ENCODE measurements at places on chromosomes 12 and 14.
A peak's percentile ranks its signal among the peaks of the same experiment; 100 is the strongest.

GRCh38 chr12:107247650-107248049 is 154.3 kb upstream of the CRY1 start:
- DNase-seq, result no peak

DNA sequence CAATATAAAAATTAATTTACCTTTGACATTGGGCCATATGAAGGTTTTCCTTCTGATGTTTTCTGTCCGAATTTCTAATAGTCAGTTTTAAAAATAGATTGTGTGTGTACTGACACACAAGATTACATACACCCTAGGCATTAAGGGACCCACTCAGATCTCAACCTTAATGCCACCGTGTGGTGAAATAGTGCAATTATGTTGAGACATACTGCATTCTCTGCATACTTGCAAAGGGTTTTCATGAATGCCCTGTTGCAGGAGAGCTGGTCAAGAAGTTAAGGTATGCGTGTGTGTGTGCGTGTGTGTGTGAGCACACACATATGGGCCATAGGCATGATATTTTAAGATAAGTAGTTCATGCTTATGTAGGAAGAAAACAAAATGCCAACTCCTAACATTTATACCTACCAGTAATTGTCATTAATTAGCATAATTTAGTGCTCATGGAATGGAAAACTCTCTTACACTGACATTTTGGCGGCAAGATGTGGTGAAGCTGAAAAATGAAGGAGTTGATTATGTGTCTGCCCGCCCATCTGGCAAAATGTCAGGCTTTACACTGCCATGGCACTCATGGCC is 58.8 kb downstream of the PIK3C2G start:
- DNase-seq, result peak; percentile 56

- DNase-seq, result peak; percentile 95
Observed at GRCh38 chr12:11500188-11500860, 105.0 kb upstream of the PRB2 start.

DNA sequence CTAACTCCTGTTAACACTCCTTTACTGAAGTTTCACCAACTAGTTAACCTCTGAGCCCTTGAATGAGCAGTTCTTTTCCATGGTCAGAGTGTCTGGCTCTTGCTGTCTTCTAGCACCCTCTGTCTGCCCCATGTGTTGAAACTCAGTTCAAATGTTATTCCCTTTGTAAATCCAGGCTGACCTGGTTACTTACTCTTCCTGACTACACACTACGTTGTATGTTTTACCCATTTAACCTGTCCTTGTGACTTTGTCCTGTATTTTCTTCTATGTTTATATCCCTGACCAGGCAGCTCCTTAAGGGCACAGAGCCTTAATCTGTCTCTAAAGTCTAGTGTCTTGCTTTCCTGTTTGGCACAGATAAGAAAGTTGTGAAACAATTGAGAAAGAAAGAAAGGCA is 389.0 kb upstream of the RPL10L start:
- DNase-seq, result peak; percentile 45

GRCh38 chr12:91460469-91460868 is 277.9 kb upstream of the DCN start:
- no peak for DNase-seq

DNA sequence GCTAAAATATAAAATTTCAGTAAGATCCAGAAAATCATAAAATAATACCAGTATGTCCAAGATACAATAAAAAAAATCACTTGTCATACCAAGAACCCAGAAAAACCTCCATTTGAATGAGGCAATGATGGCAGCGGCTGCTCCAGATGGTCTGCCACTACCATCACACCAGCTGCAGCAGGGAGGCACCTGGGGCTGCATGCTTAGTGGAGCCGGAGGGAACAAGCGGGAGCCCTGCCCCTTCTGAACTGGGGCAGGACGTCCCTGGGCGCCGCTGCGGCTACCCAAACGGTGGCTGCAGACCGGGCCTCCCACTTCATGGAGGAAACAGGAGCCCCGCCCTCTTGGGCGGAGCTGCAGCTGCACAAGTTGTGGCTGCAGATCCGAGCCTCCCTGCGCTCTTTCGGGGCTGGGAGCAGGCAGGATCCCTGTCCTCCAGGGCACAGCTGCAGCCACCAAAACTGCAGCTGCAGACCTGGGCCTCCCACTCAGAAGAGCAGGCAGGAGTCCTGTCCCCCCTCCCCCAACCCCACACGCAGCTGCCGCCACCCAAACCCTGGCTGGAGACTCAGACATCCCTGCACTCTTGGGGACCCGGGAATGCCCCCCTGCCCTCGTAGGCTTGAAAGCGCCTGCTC is 36.1 kb upstream of the OR5AU1 start:
- DNase-seq, result peak; percentile 73

GRCh38 chr12:83388551-83388950 is 701.8 kb downstream of the TMTC2 start:
- DNase-seq, result no peak

DNA sequence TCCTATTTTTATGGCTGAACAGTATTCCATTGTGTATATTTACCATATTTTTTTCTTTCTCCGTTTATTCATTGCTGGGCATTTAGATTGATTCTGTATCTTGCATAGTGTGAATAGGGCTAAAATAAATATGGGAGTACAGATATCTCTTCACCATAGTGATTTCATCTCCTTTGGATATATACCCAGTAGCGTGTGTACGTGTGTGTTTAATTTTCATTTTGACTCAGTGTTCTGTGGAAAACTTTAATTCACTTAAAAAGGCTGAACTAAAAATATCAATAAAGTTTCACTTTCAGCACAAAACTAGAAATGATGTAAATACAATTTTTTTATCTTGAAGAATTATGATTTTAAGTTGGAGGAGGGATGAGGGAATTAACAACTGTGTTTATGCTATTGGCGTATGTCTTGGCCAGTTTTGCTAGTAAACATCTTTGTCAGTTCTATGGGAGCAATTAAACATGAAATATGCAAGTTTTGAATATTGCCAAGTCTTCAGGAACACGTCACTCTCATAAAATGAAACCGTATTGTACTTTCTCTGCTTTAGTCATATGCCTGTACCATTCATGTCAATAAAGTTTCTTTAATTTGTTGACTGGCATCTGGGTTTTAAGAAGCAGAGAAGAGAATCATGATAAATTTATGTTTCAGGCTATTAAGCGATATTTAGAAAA is 99.8 kb downstream of the PTGER2 start:
- DNase-seq, result peak; percentile 56

GRCh38 chr14:103129301-103130016 is 6.2 kb downstream of the TNFAIP2 start:
- DNase-seq, result no peak

GRCh38 chr12:22262309-22262708 is 72.2 kb downstream of the ST8SIA1 start:
- DNase-seq, result no peak

DNA sequence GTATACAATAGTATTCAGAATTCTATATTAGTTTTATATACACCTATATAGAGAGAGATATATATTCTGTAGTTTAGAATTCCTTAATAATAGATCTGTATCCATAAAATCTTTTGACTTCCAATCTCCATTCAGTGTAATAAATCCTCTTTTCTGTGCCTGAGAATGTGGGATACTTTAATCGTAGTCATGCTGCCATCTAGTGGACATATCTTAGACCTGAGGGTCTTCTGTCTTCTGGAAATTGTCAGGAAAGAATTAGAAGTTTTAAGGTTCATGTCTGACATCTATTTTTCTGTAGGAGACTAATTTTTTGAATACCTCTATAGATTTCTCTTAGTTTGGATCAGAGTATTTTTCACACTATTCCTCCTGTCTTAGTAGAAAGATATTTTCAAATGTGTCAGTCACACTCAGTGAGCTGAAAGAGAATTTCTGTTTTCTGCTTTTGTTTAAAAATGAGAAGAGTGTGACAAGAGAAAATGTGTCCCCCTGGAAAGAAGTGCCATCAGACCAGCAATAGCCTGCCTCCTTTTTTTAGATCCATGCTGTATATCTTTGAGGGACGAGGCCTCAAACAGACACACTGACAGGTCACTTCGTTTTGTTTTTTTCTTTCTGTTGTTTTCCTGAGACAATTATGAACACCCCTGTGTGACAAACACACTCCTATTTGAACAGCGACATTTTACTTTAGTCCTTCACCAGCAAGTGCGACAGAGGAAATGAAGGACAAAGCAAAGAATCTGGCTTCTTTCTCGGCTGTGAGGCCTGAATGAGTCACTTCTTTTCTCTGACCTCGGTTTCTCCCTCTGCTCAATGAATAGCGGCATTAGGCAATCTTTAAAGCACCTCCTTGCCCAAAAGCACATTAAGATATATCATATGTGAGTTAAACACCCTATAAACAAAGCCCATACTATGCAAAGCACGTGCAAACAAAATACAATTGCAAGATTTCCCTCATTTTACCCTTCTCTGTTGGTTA is 96.3 kb downstream of the GALC start:
- peak; percentile 87 for DNase-seq

GRCh38 chr14:72888636-72889201 is 5.2 kb downstream of the DPF3 start:
- DNase-seq, result no peak

GRCh38 chr14:32306549-32306948 is 22.5 kb upstream of the AKAP6 start:
- DNase-seq, result no peak

DNA sequence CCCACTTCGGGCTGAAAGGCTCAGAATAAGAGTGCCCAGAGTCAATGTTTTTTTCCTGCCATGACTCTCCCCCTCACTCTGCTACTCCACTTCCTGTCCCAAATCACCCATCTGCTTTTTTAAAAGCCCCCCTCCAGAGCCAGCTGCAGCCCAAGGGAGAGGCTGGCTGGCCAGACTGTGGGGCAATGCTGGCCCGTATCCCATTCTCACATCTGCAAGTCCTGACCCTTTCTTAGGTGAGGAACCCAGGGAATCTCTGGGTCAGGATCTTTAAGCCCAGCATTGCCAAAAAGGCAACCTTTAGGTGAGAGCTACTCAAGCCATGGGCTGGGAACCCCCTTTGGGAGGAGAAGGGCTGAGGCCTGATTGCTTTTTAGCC is 1.7 kb upstream of the ITGA5 start:
- no peak for DNase-seq

GRCh38 chr12:76219806-76220205 is 128.4 kb downstream of the BBS10 start:
- no peak for DNase-seq

GRCh38 chr14:73674986-73675385 is 30.2 kb downstream of the DNAL1 start:
- no peak for DNase-seq

DNA sequence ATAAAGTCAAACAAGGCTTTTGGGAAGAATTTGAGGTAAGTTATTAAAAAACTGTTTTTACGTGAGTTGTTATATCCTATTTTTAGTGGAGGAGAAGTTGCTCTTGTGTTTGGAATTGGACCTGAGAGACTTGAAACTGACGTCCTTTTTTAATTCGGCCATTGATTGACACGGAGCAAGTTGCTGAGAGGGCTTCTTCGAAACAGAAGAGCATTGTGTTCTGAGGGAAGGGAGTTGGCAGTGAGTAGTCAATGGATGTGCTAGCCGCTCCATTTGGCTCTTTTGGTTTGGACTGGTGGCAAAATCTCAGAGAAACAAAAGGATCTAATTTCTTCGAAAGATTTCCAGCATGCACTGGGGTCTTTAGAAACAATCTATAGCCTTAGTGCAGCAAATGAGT is 37.3 kb downstream of the PTPN11 start:
- DNase-seq, result no peak

GRCh38 chr12:230925-231671 is 17.1 kb upstream of the SLC6A12 start:
- peak; percentile 38 for DNase-seq

DNA sequence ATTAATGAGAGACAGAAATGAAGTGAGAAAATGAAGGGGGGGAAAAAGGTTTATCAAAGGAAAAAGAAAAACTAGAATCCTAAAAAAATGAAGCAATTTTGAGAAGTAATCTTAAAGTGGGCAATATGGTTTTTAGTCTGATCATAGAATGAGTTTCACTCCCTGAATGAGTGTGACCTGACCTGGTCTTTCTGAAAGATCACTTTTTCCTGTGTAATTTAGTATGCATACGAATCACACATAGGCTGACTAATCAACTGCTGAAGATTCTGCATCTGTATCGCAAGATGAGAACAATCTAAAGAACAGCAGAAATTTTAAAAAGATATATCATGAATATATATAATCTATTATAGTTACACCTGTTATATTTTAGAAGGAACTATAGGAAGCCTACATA is 11.3 kb downstream of the GNPTAB start:
- DNase-seq, result no peak

GRCh38 chr12:27779416-27779919 is 565 bp upstream of the KLHL42 start:
- DNase-seq, result peak; percentile 65

DNA sequence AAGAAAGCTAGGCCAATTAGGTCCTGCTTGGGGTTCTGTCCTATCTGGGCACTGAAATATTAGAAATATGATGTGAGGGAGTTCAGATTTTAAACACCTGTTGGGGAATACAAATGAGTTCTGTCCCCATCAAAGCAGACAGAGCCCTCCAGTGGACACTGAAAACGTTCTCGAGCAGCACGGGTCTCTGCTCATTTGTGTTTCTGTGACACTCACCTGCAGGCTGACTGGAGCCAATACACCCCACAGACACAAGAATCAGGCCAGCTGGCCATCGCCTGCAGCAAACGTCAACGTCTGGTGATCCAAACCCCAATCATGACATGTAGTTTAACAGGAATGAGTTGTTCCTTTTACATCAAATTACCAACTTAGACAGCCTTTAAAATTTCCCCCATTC is 493.4 kb upstream of the TMEM132C start:
- peak; percentile 39 for DNase-seq

GRCh38 chr12:48688836-48689235 is 6.8 kb upstream of the KANSL2 start:
- DNase-seq, result no peak

DNA sequence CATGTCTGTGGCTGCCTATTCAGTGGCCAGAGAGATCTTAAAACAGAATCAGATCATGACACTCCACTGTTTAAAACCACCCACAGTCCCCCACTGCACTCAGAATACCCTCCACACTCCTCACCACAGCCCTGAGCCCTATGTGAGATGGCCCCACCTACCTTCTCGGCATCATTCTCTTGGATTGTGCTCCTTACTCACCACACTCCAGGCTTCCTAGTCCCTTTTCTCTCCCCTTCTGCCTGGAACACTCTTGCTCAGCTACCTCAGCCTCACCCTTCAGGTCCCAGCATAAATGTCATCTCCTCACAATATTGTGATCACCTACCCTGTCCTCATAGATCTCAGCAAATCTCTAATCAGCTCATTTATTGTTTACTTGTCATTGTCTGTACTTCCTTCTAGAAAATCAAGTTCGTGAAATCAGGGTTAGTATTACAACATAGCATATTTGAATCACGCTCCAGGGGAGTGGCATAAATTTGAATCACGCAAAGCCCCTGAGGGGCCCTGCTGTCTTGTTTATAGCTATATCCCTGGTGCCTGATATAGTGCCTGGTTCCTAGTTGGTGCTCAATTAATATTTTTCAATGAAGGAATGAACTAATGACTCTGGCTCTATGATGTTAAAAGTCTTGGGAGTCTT is 42.8 kb downstream of the SLC35F4 start:
- DNase-seq, result no peak

- no peak for DNase-seq
Observed at GRCh38 chr14:56501909-56502530, 77.6 kb upstream of the TMEM260 start.
